ENCODE measurements at places on chromosomes 5 and 9.

DNA sequence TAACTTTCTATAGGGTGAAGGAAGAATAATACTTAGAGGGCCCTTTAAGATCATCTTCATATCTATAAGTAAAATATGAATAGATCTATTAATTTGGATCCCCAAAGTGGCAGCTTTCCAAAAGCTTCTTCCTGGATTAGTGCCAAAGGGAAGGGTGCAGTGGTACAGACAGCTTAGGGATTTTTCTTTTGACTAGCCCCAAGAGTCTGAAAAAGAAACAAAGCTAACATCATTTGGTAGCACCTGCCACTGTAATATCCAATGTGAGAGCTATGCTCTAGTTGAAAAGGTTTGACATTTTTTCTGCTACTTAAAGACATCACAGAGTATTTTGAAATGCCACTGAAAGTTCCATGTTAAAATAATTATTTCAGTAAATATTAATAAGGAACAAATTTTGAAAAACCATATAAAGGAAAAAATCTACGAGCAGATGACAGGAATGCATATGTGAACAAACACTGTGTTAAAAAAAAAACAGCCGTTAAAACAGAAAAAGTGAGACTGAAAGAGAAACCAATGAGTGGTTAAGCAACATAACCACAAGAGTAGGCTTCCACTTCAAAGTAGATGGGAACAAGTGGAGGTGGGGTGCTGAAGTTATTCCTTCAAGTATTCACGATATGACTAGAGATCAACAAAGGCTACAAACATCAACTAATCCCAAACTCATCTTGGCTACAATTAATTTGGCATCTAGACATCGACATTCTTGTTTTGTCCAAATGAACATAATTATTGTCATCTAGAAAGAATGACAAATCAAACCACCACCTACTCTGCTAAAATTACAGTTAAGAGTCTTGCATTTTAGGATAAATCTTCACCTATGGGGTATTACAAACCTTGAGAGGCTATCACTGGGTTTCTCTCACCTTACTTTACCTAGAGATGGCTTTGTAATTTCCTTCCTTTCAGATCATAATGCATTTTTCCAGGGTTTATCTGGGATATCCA is 137.5 kb downstream of the CPLANE1 start:
- no peak for DNase-seq

DNA sequence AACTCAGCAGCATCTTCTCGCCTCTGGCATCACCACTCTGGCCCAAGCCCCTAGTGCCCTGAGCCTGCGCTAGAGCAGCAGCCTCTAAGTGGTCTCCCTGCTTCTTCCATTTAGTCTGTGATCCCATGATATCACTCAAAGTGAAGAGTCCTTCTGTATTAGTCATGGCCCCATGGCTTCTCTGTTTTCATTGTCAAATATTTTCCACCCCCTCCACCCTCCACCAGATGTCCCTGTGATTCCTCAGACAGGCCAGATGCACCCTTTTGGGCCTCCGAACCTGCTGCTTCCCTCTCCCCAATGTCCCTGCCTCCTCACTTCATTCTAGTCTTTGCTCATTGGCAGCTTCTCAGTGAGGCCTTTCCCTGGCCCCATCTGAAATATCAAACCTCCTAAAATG is 299.2 kb downstream of the SPOCK1 start:
- DNase-seq = no peak

DNA sequence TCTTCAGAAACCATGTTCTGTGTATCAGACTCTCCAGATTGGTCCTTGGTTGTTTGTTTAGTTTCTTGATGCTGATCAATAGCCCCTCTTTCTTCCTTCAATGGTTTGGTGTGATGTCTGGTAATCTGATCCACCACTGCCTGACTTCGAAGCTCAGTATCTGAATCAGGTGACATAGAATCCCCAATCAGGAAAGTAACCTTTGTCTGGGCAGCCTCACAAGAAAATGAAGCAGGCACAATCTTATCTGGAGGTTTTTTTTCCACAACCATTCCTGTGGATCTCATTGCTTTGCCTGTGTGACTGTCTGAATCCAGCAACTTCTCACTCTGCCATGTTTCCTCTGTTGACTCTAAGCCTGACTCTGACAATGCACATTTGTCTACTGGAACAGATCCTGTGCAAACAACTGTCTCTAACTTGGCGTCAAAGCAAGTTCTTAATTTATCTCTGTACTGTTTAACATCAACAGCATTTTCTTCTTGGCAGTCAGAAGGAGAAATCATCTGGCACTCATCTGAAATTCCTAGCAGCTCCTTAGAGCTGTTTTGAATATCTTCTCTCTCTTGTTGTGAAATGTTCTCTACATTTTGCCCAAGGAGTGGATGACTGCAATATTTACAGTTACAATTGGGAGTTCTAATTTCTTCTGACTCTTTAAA is 37.1 kb upstream of the RAPGEF6 start:
- DNase-seq = no peak

- DNase-seq = no peak
Measured at GRCh38 chr9:18263377-18263776, 210.6 kb upstream of the ADAMTSL1 start.

DNA sequence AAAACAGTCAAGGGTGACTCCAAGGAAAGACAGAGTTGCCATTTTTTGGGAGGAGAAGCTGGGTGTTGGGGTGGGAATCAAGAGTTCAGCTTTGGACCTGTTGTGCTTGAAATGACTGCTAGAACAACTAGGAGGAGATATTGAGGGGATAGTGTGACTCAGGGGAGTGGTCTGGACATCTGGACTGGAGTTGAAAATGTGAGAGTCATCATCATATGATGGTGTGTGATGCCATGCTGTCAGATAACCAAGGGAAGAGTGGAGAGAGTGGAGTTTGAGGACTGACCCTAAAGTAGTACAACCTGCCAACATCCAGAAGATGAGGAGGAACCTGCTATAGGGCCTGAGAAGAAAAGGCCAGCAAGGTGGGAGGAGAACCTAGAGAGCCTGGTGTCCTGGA is 199.7 kb downstream of the ARHGEF28 start:
- DNase-seq = no peak

- no peak for DNase-seq
Measured at GRCh38 chr5:108148715-108149139, 233.2 kb downstream of the FBXL17 start.

- no peak for DNase-seq
Measured at GRCh38 chr5:80125962-80126480, 90.9 kb downstream of the THBS4 start.

- DNase-seq = no peak
Measured at GRCh38 chr9:12464910-12465512, 228.2 kb upstream of the TYRP1 start.

- no peak for DNase-seq
Measured at GRCh38 chr5:35082530-35082929, 34.8 kb upstream of the AGXT2 start.

- no peak for DNase-seq
Measured at GRCh38 chr5:94374336-94374735, 244.1 kb downstream of the KIAA0825 start.

- no peak for DNase-seq
Measured at GRCh38 chr5:157214415-157214814, 33.8 kb downstream of the ITK start.

DNA sequence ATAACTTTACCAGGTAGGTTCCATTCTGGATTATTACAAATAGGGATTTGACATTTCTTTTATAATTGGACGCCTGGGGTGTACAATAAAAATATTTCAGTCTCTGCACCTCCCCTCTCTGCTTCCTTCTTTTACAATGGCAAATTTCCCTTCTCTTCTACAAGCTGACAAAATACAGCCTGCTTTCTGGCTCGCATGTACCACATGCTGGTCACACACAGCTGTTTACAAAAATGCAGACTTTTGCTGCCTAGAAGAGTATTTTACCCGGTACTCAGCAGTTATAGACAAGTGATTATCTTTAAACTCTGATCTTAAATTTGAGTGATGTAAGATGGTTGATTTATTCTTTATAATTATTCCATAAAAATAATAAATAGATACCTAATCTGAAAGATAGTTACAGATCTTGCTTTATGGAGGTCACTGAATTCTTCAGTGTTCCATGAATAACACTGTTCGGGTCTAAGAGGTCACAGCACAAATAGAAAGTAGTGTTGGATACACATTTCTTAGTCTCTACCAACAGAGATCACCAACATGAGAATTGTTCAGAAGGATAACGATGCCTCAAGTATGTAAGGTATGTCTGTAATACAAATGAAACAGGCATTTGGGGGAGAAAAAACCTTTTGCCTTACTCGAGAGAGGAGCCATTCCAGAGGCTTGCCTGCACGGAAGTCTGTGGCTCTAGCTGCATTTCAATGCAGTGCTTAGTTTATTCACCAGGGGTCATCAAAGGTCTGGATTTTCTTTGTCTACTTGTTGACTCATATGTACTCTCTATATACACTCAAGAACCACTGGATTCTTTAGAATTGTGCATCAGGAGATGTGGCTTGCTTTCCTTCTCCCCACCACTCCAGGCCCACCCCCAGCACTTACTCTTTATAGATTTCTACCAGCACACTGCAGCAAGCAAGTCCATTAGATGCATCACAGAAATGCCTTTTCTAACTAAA is 206.6 kb upstream of the RFX3 start:
- DNase-seq = no peak

DNA sequence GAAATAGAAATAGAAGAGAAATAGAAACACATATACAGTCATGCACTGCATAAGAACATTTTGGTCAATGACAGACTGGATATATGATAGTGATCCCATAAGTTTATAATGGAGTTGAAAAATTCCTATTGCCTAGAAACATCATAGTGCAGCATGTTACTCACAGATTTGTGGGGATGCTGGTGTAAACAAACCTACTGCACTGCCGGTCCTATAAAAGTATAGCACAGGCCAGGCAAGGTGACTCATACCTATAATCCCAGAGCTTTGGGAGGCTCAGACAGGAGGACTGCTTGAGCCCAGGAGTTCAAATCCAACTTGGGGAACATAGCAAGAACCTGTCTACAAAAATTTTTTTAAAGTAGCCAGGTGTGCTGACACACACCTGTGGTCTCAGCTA is 240.6 kb upstream of the MAP3K1 start:
- no peak for DNase-seq

- no peak for DNase-seq
Measured at GRCh38 chr5:111901296-111901695, 144.3 kb upstream of the NREP start.

DNA sequence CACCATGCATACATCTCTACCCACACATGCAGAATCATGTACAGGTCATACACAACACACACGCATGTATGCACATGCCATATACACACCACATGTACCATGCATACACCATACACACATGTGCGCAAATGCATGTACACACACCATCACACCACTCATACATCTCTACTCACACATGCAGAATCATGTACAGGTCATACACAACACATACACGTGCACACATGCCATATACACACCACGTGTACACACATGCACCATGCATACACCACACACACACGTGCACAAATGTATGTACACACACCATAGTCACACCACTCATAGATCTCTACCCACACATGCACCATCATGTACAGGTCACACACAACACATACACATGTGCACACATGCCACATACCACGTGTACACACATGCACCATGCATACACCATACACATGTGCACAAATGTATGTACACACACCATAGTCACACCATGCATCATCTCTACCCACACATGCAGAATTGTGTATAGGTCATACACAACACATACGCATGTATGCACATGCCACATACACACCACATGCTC is 14.0 kb downstream of the GRIN1 start:
- DNase-seq = no peak

DNA sequence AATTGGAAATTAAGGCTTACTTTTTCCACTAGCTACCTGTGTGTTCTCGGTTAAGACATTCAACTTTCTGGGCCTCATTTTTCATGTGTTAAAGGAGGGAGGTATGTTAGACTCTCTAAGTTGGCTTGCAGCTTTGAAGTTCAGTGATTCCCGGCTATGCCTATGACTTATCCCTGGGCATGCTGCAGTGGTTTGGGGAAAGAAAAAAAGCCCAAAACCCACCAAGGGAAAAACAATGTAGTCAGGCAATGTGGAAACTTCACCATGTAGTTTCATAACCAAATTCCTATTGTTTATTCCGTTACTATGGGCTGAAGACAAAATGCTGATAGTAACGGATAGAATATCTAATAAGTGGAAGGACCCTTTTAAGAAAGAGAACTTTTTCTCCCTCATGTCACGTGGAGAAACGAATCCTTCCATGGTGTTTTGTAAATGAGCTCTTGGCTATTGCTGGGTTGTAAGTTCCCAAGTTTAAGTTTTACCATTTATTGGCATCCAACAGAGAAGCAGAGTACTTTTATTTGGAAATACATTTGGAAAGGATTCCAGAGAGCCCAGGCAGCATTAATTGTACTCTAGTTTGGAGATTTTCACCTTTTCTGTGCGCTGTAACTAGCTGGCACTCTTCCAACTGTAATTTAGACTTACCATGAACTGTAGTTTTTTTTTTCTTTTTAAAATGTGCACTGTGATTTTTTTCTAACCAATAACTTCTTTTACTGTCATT is 84.9 kb upstream of the MPDZ start:
- DNase-seq = no peak

- no peak for DNase-seq
Measured at GRCh38 chr9:128908372-128908771, 12.4 kb upstream of the PHYHD1 start.

GRCh38 chr9:108296056-108296455 is 559.7 kb downstream of the ACTL7B start:
- DNase-seq = no peak

DNA sequence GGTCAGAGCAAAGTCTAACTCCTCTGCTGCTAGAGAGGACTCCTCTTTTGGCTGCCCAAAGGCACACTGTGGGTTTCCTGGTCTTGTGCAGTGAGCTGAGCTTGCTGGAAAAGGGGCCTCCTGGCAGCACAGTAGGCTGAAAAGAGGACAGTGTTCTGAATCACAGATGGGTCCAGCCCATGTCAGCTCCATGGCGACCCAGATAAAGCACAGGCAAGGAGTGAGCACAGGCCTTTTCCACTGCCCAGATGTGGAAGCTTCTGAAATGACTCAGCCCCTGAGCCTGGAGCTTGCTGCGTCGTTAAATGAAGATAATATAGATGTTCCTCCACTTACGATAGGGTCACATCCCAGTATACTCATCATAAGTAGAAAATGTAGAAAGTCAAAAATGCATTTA is 8.1 kb downstream of the CCDC180 start:
- no peak for DNase-seq

DNA sequence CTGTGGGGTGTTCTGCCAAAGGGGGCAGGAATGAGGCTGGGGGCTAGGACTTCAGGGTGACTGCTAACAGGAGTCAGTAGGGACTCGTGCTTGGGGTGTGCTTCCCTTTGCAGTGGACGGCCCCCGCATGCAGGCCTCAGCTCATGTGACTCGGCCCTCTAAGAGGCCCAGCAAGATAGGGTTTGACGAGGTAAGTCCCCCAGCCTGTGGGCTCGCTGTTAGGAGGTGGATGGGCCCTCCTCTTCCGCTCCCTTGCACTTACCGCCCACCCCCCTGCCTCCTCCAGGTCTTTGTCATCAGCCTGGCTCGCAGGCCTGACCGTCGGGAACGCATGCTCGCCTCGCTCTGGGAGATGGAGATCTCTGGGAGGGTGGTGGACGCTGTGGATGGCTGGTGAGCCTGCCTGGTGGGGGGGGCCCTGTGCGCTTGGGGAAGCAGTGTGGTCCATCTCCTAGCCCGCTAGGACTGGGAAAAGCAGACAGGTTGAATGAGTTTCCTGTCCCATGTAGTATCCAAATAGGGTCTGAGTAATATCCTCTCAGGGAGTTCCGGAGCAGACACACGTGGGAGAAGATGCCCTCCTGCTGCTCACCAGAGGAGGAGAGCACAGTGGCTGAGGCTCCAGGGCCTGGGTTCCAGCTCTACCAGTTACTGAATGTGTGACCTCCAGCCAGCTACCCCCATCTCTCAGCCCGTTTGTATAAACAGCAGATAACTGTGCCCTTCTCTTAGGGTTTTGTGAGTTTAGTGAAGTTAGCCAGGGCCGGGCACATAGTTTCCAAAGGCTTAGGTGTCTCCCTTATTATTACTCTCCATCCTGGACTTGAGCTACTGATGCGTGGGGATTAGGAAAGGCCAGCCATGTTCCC is 8.2 kb downstream of the CERCAM start:
- no peak for DNase-seq

All from activated CD8-positive, alpha-beta memory T cell treated with anti-CD3 and anti-CD28 coated beads for 24 hours (primary cell).